NCI-H1436 treated with DMSO at 0.1 percent for 48 hours (cell line): ENCODE measurements at places on chromosomes 2 and 18.

DNA sequence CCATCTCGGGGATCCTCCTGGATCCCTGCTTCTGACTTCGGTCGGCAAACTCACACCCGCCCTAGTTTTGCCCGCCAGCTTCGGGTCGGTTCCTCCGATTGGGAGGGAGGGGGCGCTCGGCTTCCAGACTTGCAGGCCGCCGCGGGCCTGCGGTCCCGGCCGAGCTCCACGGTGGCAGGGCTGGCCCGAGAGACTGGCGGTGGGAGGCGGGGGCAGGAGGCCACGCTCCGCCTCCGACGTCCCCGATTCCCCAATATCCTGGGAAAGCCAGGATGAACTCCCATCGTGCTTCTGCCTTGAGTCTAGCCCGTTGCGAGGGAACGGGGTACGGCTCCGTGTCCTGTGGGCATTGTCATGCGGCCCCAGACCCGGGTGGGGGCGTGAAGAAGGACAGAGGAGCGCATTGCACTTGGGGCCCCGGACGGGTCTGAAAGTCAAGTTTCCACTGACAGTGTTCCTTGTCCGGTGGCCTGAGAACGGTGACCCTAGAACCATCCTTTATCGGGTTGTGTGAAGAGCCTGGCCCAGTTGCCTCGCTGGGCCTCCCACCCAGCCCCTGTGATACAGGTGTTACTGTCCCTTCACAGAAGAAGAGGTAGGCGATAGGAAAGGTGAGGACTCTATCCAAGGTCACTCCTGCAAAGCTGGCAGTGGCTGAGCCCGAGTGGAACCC lies 2.4 kb upstream of the INHBB start:
- no peak for DNase-seq

DNA sequence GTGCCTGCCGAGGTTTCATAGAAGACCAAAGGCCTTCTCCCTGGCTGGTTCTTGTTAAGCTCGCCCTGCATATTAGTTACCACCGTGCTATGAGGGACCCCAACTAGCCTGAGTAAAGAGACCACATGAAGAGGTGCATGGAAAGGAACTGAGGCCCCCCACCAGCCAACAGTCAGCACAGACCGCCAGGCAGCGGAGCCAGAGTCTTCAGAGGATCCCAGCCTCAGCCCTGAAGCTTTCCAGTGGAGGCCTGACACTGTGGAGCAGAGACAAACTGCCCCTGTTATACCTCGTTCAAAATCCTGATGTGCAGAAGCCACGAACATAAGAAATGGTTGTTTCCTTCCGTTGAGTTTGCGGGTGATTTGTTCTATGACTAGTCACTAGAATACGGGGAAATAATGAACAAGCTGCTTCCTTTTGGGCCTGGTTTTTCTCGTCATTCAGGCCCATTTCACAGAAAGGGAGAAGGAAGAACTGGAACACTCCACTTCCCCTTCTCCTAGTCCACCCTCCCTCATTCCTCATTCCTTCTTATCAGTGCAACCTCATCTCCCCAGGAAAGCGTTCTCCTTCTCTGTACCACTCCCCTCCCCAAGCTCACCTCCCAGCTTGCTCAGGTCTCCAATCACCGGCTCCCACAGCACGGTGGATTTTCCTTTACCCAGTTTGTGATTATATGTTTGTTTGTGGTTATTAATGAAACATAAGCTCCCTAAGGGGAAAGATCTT lies 3.0 kb upstream of the GLI2 start:
- DNase-seq = no peak

GRCh38 chr2:230982528-230982927 lies 13.4 kb upstream of the SPATA3 start:
- DNase-seq = no peak

DNA sequence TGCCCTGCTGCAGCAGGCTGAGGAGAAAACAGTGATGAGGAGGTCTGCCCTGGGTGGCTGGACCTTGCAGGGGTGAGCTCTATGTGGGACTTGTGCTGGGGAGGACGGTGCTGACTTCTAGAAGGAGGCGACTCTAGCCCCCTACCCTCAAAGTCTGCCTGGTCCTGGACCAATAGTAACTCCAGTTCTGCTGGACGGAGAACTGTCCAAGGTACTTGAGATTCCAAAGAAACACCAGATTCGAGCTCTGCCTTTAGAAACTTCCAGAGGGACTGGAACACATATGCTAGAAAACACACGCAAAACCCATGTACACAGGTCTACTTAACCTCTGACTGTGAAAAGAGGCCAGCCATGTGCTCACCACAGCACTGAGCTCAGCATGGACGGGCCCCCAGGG lies 260.6 kb downstream of the TWIST2 start:
- no peak for DNase-seq

DNA sequence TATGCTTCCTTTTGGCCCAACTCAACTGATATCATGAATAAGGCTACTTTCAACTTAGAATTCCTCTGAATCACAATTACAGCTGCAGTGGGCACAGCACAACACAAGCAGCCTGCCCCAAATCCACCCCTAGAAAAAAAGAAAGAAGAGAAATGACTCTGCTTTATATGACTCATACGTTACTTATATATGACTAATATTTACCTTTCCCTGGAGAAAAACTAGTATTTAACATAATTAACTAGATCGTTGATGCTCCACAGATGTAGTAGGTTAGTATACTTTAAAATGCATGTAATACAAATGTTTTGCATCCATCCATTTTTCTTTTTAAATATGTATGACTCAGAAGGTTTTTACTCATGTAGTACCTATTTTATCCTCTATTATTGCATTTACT lies 133.3 kb upstream of the UNC80 start:
- no peak for DNase-seq

DNA sequence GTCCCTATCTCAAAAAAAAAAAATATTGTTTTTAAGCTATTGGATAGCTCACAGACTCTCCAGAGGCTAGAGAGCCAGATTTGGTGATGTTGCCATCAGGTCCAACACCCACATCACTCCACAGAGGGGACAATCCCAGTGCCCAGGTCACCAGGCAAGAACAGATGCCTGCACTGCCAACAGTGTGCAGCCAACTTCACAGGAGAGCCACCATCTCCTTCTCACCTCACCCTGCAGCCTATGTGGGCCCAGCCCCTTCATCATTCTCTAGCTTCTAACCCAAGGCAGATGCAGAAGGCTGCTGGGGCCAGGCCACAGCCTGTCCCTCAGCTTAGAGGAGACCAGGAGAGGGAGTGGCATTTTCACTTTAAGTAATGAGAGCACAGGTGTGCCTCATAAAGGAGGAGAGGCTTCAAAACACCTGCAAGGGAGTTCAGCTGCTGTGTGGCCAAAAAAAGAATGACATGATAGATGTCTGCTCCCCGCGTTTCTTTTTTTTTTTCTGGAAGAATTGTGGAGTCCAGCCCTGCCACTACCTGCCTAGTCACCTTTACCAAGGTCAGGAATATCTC lies 98.0 kb upstream of the ZSWIM2 start:
- no peak for DNase-seq

DNA sequence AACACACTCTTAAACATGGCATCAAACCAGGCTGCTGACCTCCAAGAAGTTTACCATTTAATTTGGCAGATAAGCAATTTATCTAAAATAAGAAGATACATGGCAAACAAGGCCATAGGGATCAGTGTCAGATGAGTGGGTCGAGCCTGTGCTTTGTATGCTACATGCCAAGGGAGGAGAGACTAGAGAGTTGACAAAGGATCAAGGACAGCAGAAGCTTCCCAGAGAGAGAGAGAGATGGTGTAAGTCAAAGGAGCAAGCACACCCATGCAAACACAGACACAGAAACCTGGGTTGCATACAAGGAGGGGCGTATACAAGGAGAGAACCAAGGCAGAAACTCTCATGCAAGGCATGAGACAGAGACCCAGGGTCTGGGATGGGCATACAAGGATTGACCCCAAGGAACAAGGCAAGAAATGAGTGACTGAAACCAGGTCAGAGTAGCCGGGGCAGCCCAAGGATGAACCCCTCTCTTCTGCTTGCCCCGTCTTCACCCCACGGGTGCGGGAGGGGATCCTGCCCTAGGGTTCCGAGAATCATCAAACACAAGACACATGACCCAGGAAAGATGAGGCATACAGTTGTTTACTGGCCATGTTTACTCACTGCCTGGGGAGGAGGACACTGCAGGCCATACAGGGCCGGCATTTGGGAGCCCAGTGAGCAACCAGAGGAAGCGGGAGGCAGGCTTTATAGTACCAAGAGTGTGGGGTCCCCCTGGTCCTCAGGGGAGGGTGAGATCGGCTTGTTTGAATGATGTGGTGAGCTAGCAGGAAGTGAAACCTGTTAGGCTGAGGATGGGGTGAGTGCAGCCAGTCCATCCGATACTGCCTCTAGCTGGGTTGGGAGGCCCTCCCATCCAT lies 529.2 kb upstream of the ID2 start:
- no peak for DNase-seq

- no peak for DNase-seq
Observed at GRCh38 chr2:151096235-151096634, 165.4 kb downstream of the RBM43 start.

DNA sequence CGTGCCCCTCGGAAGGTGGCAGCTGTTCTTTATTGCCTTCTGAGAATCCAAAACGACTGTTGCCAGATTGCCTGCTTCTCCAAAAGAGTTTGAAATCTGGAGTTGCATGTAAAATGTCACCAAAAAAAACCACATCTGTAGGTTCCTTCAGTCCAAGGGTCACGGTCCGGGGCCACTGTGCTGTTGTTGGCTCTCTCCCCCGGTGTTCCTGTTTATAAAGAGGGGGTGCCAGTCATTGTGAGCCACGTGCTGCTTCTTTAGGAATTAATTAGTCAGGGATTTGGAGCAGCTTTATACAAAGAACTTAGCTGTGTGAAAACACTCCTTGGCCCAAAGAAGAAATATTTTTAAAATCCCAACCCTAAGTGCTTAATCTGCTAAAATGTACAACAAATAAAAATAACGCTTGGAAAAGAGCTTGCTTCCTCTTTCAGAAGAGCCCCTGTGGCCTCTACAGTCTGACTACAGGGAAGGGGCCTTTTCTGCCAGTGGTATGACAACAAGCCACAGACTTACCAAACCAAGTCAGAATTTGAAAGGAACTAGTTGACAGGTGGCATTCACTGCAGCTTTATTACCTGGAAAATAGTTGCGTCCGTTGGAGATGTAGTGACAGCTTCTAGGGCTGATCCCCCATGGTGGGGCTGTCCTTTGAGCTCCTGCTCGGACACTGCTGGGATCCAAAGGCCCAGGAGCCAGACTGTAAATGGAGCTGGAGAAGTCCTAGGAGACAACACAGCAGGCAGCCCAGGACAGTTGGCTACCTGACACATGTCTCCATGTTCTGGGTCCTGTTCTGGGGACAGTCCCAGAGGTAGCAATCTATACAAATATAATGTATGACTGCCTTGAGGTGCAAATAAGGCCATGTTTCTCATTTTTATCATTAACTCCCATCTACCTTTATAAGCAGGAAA lies 84.5 kb upstream of the SLC1A4 start:
- DNase-seq = no peak

DNA sequence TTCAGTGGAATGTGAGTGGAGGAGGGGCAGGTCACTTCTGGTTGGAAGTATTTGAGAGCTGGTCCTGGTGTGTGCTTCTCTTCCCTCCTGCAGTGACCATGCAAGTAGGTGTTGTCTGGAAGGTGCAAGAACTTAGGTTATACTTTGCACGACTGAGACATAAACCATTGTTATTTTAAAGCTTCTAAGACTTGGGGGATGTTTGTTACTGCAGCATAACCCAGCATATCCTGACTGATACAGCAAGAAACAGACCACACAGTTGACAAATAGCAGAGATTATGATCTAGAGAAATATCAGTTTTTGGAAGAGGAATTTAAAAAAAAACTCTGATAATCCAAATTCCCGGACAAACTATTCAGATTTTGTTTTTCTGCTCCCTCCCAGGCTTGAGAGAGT lies 130.8 kb downstream of the ACTR3 start:
- no peak for DNase-seq

DNA sequence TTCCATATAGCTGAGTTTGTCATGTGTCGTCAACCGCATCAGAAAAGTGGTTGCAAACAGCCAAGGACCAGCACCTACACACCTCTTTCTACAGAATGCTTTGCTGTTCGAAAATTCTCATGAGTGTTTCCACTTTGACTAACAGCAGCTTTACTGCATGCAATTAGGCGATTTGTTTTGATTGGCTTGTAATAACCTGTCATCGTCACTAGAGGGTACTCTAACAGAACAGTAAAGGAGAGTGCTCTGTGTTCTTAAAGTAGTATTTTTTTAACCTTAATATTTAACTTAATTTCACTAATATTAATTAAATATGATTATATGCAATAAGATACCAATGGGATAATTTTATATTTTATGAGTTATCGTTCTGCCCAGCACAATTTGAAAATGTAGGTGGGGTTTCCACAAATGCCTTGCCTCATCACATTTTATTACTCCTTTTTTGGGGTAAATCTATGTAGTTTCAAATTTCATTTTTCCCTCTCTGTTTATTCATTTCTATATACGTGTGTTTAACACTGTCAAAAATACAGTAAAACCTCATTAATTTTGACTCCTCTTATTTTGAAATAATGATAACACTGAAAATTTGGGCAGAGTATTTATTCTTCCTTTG lies 502.2 kb downstream of the NRXN1 start:
- peak; percentile 4 for DNase-seq

DNA sequence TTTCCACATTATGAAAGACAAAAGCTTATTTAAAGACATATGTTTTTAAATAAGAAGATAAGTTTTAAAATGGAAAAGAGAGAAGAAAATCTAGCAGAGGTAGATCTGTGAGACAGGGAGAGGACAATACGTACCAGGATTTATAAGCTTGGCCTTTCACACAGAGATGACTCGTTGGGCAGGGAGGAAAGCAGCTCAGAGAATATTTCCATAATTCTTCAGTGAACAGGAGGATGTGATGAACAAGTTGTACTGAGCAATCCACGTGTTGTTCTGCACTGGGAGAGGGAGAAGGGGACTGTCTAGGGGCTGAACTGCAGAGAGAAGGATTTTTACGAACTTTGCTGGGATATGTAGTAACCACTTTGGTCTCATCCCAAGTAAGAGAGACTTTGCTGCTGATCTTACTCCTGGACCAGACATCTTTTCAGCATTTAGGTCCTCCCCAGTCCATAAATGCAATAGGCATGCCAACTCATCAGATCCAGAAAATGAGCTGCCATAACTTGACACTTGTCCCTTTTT lies 162.5 kb upstream of the SETBP1 start:
- DNase-seq = no peak

GRCh38 chr2:236352761-236353593 lies 88.8 kb upstream of the ASB18 start:
- DNase-seq = no peak
